CD4-positive, alpha-beta T cell (primary cell): ENCODE measurements at places on chromosomes 1 and 21.

DNA sequence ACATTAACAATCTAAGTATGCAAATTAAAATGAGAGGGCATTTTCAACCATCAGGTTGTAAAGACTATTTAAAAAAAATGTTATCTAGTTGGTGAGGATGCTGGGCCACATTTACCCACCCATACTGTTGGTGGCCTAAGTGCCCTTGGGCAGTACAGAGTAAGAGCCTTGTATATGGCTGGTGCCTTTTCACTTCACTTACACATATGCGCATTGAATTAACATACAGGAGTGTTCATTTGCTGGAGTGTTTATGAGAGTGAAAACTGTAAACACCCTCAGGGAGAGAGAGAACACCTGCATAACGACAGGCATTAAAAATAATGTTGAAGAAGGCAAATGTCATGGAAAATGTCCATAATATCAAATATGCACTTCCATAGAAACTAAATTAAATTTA, 427.1 kb downstream of the PCP4 start:
- no peak for DNase-seq

GRCh38 chr21:16945580-16945979, 567.3 kb upstream of the CXADR start:
- no peak for DNase-seq

DNA sequence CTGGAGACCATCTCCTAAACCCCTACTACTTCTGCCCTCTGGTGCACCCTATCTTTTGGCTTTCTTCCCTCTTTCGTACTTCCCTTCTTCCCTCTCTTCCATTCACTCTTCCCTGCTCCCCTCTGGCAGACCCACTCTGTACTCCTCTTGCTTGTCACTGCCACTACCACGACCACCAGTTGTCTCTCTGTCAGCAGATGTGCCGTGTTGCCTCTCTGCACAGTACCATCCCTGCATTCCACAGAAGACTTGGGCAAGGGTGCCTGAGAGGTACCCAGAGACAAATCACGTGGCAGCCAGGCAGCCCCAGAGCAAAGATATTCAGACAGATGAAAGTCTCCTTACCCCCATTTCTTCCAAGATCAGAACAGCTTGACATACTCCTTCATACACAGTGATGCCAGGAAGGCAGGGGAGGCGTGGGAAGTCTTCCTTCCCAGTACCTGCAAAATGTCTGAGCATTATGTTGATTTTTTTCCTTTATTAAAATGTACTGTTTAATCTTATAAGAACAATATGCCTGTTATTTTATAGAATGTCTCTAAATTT, 15.0 kb downstream of the CAMSAP2 start:
- DNase-seq, result no peak

GRCh38 chr21:45029298-45029947, 45.0 kb upstream of the ADARB1 start:
- DNase-seq, result no peak
